ENCODE measurements at places on chromosomes 5 and 9. TPM values are rescaled to one million over a fixed set of nuclear protein-coding genes. Genes with fewer than 3 reads are reported as not detected.
A peak's percentile ranks its signal among the peaks of the same experiment; 100 is the strongest.

The RMI1 gene
- total RNA-seq: 6.2 TPM

The TICAM2 gene
- total RNA-seq: 1.9 TPM

- DNase-seq: no peak
Observed at GRCh38 chr5:147835386-147835798, 3.9 kb upstream of the SPINK1 start.

- DNase-seq: peak; percentile 64
Observed at GRCh38 chr9:91159664-91160121, 202.0 kb downstream of the AUH start.

DNA sequence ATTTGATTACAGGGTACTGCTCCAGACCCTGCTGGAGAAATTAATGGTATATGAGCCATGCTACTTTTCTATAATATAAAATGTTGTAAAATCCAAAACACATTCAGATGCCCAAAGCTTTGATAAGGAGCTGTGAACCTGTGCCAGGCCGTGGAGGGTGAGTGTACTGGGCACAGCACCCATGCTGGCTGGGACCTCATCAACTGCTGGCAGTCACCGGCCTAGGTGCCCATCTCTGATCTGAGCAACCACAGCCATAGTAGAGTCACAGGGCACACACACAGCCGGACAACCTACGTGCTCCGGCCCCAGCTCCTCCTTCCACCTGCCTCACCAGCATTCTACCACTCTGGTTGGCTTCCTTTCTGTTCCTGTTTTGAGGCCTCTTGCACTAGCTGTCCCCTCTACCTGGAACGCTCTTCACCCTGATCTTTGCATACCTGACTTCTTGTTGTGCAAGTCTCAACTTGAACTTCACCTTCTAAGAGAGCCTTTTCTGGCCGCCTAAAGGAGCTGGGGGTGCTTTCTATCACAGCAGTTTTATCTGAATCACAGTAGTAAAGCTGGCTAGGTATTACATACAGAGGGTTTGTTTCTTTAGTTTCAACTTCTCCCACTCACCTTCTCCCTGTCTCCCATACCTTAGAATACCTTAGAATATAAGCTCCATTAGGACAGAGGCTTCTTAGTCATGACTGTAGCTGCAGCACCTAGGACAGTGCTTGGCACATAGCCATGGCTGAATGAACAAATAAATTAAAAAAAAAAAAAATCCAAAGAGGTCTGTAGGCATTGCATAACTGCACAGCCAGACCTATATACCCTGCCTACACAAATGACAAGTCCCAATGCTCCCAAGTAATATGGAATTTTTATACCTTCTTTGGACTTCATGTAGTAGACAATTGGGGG lies 51.7 kb downstream of the MED27 start:
- no peak for DNase-seq

DNA sequence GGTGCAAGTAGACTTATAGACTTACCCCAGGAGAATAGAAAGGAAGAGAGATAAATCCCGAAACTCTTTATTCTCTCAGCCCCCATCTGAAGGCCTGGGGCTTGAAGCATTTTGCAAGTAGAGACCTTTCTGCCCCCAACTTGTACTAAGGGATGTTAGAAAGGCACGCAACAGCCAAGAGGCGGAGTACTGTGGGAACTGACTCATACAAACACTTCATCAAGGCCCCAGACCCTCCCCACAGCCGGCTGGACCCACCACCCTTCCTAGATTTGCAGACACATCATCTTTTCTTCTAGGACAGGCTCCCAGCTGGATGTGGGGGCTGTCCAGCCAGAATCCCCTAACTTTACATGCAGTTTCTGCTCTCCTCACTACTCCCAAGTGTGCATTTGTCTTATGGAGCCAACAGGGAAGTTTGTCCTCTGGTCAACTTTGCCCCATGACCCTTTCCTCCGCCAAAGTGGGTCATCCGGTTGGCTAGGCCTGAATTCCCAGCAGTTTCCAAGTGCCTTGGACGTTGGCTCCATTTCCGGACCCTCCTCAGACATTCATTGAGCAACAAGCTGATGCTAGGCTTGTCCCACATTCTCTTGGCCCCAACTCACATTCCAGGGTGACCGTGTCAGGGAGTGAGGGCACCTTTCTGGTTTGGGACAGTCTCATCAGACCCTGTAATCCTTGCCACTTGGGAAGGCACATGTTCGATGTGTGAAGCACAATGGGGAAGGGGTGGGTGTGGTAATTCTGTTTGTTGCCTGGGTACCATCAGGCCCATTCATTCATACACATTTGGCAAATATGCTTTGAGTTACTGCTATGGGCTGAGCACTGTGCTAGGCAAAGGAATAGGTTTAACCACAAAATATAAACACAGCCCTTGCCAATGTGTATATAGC lies 64.6 kb downstream of the ABLIM3 start:
- DNase-seq: peak; percentile 69

- DNase-seq: peak; percentile 54
Observed at GRCh38 chr5:142783601-142784341, 13.6 kb downstream of the ARHGAP26 start.
